NCI-H187 treated with DMSO at 0.1 percent for 48 hours (cell line): ENCODE measurements at places on chromosomes 12 and 14.

- DNase-seq: no peak
These were observed 894 bp downstream of the KRT8 start for GRCh38 chr12:52903855-52904508.

- no peak for DNase-seq
These were observed 1104.7 kb upstream of the TMEM132C start for GRCh38 chr12:127162307-127162706.

- DNase-seq: no peak
These were observed 1.7 kb downstream of the USP44 start for GRCh38 chr12:95549392-95550084.

GRCh38 chr12:112285600-112286401 is 96.4 kb downstream of the HECTD4 start:
- no peak for DNase-seq

- no peak for DNase-seq
These were observed 25.9 kb upstream of the POLR3B start for GRCh38 chr12:106331599-106331998.

GRCh38 chr14:98167705-98168104 is 1104.3 kb downstream of the BCL11B start:
- no peak for DNase-seq

DNA sequence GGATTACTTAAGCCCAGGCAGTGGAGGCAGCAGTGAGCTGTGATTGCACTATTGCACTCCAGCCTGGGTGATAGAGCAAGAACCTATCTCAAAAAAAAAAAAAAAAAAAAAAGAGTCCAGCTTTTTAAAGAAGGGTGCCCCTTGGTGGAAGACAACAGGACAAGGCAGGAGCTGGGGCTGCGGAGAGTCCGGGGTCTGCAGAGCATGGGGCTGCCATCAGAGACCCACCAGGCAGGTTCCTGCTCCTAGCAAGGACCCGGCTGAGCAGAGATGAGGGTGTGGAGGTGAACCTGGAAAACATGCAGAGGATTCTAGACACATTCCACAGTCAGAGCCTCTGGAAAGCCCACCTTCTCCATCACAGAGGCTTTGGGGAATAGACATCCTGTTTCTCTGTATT is 21.0 kb upstream of the CIPC start:
- DNase-seq: no peak

DNA sequence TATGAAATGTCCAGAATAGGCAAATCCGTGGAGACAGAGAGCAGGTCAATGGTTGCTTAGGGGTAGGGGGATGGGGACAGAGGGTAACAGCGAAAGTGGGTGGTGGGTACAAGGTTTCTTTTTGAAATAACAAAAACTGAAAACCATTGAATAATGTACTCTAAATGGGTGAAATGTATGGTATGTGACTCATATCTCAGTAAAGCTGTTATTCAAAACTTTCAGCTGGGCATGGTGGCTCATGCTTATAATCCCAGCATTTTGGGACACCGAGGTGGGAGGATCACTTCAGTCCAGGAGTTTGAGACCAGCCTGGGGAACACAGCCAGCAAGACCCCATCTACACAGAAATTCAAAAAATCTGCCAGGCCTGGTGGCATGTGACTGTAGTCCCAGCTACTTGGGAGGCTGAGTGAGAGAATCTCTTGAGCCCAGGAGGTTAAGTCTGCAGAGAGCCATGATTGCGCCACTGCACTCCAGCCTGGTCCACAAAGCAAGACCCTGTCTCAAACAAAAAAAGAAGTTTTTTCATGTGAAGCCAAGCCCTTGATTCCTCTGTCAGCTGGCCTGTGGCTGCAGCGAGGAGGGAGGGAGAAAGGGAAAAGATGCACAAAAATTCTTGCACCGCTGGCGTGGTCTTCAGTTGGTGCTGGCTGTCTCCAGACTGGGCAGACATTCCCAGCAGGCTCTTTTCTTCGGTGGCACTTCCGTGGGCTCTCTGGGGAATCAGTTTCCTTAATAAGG is 248.2 kb downstream of the SLC41A2 start:
- no peak for DNase-seq

DNA sequence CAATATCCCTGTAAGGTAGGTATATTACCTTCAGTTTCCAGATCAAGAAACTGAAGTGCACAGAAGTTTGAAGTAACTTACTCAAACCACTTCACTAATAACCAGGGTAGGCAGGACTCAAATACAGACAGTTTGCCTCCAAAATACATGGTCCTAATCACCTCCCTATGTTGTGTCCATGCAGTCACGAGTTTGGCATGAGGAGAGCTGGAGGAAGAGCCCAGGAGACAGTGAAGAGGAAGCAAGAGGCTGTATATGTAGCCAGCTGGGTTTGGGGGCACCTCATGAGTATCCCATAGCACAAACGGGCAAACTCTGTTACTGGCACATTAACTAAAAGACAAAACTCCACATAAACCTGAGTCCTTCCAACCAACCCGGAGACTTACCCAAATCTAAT is 79.2 kb downstream of the DUSP16 start:
- no peak for DNase-seq

DNA sequence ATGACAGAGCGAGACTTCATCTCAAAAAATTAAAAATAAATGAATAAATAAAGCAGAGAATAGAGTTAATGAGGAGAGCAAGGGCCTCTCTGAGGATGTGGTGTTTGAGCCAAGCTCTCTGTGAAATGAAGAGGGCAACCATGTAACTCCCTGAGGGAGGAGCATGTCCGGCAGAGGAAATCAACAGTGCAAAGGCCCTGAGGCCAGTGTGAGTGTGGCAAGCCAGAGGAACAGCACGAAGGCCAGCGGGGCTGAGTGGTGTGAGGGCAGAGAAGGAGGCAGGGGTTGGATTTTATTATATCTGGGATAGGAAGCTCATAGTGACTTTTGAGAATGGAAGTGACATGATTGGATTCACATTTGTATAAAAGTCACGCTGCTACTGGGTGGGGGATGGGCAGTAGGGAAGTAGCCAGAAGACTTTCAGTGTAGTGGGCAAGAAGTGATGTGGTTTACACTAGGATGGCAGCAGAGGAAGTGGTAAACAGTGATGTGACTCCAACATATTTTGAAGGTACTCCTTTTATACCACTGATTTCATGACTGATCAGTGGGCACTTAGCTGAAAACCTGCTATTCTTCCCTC is 10.3 kb upstream of the LRP1-AS start:
- no peak for DNase-seq

DNA sequence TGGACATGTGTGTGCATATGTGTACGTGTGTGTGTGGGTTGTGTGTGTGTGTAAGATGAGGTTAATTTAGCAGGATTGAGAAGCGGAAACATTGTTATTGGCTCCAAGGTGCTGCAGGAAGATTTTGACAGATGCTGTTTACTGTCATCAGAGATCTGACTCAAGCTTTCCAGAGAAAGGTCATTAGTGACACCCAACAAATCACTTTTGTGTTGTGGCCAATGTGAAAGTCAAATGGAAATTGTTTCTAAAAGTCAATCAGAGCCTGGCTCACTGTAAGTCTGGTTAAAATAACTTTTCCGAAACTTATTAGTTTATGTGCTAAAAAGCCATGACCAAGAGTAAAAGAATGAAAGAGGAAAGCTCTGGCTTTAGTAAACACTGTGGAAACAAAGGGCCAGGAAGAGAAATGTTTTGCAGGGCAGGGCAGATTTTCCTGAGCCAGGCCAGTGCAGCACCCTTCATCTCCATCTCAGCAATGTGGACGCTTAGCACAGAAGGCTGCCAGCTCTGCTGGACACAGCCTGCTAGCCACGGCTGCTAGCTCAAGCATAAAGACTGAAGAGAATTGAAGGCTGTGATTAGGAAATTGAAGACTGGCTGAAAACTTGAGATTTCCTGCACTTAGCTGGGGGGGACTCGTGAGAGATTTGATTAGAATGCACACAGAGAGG is 235.8 kb downstream of the NEDD1 start:
- no peak for DNase-seq

DNA sequence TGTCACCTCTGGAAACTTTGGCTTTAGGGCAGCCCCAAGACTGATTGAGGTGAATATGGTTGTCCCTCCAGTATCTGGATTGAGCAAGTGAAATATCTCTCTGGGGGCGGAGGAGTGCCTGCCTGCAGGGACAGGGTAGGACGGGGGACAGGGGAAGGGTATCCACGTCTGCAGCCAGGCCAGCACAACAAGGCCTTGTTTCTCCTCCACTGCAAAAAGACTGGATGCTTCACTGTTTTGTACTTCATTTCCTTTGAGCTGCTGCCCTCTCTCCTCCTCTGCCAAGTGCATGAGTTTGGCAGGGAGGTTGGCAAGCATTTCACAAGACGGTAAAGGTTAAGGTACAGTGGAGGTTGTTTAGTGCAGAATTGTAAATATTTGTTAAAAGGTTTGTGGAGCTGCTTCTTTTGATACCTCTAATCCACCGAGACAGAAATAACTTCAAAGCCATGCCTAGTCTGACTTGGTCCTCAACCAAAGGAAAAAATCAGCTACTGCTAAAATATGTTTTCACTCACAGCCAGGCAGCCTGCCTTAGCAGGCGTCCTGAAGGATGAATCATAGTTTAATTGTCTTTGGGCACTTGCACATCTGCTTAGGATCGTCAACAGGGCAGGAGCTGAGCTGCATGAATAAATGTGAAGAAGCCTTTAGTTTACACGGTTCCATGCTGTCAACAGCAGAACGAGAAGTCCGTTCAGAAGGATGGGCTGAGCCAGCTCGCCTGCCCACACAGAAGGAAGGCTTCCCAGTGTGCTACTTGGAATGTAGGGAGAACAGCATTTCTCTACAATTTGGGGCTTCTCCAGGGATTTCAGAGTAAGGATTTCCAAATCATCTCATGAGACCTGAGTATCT is 269.7 kb downstream of the TTC6 start:
- DNase-seq: no peak

DNA sequence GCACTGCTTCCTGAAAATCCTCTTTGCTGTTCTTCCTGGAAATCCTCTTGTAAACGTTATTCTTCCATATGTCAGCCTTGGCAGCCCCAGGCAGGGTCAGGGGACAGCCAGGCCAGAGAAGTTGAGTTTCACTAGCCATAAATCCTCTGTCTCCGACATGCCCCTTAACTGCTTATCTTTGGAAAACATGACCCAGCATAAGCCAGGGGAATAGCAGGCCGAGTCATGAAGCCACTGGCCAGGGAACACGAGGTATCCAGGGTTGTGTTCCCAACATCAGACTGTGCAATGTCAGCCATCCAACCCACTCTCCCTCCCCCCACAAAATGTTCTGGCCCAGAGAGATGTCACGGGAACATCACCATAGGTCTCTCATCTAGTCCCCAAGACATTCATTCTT is 453.9 kb downstream of the MED13L start:
- no peak for DNase-seq
